ENCODE measurements at places on chromosomes 7 and 10.
A peak's percentile ranks its signal among the peaks of the same experiment; 100 is the strongest.

DNA sequence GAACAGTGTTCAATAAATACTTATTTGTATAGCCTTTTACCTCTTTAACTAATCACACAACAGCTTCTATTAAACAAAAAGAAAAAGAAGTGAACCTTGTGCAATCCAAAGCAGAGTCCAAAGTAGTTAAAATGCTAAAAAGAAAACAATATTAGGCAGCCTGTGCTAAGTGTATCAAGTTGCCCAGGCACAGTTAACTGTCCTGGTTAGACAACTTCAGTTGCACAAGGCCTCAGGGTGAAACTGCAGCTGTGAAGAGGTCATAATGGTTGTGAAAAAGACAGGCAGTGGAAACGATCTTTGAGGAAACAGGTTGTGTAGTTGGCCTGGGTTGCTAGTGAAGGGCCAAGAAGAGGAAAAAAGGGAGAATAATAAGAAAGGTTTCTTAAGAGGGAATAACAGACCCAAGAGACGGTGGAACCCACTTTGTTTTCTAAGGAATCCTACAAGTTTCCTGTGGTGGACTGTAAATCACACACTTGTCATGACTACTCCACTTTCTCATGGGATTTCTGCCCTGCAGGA lies 6.0 kb upstream of the CROT start:
- DNase-seq = no peak

GRCh38 chr10:9957351-9957750 lies 1060.3 kb upstream of the CELF2 start:
- DNase-seq = no peak

- DNase-seq = no peak
Observed at GRCh38 chr7:150335108-150335773, 6.2 kb downstream of the RARRES2 start.

DNA sequence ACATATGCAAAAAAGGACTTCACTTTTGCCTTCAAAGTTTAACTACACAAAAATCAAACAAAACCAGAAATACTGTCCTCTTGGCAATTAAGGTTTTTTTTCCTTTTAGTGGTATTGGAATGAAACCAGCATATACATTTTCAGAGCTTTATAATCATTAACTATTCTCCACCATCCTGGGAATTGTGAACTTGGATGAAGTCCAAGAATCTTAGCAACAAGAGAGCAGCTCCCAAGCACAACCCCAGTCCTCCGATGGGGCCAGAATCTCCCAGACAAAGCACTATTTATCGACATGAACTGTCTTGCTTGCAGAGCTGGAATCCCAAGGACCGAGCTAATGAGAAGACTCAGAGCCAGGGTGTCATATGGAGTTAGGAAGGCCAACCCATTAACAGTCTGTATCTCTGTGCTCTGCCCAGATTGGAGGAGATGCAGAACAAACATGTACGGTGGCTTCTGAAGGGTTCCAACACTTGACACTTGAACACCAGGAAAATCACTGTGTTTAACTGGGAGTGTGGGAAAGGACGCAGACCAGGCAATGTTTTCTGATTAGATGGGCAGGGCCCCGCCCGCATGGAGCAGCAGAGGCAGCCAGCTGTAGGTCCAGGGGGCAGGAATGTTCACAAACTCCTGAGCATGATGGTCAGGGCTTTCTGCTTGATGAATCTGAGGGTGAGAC lies 35.5 kb downstream of the PPP1R3C start:
- DNase-seq = no peak

- no peak for DNase-seq
Observed at GRCh38 chr7:130366564-130366963, 13.7 kb upstream of the CPA1 start.

DNA sequence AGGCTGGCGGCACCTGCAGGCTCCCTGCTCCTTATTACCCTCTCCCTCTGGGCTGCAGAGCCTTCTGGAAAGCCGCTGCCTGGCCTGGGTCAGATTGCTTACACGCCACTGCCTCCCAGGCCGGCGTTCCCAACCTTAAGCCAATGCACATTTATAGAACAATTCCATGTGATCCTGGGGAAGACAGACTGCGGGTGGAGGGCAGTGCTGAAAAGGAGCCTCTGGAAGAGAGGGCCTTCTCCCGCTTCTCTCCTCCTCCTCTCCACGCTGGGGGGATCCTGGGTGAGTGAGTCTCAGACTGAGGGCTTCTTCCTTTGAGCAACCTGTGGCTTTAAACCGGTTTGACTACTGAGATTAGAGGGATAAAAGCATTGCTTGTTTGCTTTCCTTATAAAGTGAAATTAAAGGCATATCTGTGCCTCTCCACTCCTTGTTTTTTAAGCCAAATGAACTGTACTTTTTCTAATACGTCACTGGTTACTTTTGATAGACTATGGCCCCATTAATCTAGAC lies 5.5 kb downstream of the TACC2 start:
- DNase-seq = no peak

DNA sequence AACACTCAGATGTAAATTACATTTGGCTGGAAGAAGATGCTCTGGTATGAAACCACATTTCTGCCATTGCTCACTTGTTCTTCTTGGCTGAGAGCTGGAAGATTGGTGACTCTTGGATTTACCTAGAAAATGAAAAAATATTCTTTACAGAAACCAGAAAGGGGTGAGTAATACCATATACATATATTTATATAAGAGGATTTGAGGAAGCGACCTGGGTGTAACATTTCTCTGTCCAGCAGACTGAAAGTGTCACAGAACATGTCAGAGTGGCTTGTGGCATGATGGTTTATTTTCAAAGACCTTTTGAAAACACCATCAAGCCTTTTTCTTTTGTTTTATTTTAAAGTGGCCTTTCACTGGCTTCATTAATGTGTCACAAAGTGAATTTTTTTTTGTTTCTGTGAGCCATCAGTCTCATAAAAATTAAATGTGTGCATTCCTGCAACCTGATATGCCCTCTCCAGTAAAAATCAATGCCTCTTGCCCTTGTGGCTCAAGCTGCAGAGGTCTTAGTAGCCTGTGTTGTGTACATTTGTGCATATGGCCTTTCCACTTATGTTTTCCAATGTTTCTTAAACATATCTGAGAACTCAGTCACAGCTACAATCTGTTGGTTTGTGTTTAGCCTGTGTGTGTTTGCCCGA lies 23.5 kb downstream of the CREB5 start:
- DNase-seq = no peak

DNA sequence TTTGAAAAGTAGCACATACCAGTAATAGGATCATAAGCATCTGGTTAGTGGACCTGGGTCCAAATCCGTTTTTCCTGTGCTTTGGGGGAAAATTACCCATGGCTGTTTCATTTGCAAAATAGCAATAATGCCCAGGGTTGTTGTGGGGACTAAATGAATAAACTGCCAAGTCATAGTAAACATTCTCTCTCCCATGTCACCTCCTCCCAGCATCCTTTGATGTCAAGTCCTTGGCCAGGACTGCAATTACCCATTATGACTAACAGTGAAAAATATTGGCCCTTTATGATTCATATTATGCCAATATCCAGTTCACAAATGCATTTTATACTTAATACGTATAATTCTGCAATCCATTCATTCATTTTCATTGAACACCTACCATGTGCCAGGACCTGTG lies 23.0 kb downstream of the TOMM7 start:
- DNase-seq = peak; percentile 26

DNA sequence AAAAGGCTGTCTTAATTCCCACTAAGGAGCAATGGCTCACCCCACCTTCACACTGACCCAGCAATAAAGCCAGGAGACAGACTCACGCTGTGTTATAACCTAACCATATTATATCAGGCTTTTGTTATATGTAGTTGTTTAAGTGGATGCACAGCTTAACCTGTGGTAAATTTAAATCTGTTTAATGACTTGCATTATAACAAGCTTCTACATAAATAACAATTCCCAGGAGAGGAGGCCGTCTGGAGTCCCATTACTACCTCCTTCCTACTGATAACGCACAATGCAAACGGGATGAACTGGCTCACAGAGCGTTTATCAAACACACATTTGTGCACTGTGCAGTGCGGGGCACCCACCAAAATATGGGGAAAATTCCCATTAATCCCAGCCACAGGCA lies 102.1 kb upstream of the MGMT start:
- DNase-seq = no peak

GRCh38 chr10:133082685-133083421 lies 4.9 kb upstream of the ADGRA1 start:
- no peak for DNase-seq

DNA sequence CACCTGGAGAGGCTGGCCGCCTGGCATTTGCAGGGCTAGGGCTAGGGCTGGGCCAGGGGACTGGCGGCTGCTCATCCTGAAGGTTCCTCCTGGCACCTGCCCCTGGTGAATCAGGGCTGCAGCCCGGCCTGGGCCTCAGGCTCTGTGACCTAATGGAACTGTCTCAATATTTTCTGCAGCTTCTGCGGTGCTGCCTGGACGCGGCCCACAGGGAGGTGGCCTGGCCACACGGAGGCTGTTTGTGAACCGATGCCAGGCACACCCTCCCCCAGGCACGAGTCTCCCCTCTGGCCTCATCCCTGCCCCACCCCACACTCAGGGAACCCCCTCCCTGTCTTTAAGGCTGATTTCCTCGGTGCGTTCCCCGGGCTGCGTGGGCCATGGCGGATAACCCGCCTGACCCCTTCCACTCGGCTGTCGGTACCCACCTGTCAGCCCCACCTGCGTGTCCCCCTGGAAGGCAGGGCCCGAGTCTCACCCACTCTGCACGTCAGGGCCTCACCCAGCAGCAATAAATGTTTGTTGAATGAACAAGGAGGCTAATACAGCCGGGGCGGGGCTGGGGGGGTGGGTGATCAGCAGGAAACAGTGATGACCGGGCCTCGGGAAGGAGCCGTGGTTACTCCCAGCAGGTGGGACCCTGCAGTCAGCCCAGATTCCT lies 54.5 kb upstream of the DNAJB6 start:
- DNase-seq = no peak

- no peak for DNase-seq
Observed at GRCh38 chr7:134732728-134733127, 46.7 kb upstream of the CALD1 start.

DNA sequence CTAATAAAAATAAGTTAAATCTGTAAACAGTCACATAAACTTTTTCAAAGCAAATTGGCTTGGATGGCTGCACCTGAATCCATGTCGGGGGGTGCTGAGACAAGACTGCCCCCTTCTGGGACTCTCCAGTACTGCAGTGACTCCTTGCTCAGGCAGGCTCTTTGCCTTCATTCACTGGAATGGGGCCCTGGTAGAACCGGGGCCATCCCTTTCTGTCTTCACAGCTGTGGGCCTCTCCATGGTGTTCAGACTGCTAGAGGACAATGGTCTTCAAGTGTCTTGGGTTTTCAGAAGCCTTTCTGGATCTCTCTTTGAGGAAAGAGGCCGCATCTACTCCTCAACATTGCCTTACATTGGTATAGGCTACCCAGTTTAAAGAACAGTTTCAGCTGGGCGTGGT lies 16.1 kb upstream of the IMPDH1 start:
- peak; percentile 67 for DNase-seq

- DNase-seq = no peak
Observed at GRCh38 chr7:55488216-55488615, 84.1 kb downstream of the VOPP1 start.

DNA sequence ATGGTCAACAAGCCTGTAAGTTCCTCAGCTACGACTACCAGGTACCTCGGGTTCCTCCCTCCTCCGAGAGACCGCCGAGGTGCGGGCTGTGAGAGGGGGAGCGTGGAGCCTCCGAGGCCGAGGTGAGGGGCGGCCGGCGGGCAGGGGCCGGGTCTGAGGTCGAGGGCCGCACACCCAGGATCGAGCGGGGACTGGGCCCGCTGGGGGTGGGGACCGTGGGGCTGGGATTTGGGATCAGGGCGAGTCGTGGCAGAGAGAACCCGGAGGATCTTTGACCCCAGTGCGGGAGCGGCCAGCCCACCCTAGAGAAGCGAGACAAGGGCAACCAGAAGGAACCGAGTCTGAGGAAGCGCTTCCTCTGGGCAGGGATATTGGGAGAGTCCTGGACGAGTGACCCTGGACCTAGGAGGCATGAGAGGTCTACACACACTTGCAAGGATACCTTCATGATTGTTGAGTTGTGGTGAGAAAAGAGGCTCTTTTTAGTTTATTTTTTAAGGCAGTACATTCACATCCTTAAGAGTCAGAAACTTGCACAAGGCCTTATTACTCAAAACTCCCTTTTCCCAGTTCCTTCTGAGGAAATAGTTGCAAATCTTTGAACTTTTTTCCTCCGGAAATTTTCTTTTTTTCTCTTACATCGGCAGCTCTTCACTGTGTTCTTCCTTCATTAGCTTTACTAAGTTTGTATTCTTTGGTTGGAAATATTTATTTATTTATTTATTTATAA lies 395 bp downstream of the ZNF487 start:
- peak; percentile 34 for DNase-seq

DNA sequence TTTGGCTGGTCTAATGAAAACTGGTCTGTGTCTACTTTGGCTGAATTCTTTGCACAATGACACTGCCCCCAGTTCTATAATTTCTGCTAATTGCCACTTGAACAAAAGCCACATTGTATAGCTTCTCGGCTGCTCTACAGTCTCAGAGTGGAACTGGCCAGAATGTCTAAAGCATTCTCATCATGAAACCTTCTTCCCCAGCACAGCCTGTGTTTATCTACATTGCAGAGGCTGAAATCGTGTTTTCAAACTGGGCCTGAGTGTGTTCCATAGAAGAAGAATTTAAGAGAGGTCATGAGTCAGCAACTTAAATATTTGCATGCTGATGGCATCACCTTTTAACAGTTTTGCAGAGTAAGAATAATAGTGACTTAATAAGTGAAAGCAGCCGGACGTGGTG lies 177.2 kb downstream of the BUB3 start:
- DNase-seq = no peak

DNA sequence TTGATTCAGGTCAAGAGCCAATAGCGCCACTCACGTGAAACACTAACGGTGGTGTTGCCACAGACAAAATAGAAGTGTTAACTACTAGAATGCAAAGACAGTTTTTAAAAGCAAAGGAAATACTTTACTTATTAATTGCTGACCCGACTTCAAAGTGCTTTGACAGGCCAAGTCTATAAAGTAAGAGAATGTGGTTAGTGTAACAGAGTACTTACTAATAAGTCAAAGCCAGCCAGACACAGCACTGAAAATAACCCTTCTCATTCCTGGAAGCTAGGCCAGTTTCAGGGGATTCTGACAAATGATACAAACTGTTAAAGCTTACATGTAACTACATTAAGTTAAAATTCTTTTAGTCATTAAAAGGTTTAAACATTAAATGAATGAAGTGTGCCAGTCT lies 50.3 kb downstream of the ENO4 start:
- DNase-seq = no peak

GRCh38 chr7:158803367-158803969 lies 25.8 kb downstream of the ESYT2 start:
- no peak for DNase-seq

DNA sequence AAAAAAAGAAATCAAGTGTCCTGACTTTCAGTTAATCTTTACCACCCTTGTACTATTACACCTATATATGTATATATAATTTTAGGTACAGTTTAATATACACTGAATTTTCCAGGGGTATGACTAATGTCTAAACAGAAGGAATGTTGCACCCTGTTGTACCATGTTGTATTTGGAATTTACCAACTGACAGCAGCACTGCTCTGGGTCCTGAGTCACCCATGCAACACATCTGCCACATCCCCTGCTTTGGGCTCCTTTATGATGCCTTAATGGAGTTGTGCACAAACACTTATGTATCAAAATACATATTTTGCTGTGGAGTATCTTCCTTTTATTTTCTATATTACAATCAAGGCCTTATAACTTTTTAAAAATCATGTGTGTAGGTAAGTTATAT lies 21.2 kb downstream of the YAE1 start:
- DNase-seq = no peak
